ENCODE measurements at places on chromosomes 6 and 20.

- peak; percentile 72 for DNase-seq
Measured at GRCh38 chr20:2865630-2866029, 7.7 kb upstream of the PTPRA start.

DNA sequence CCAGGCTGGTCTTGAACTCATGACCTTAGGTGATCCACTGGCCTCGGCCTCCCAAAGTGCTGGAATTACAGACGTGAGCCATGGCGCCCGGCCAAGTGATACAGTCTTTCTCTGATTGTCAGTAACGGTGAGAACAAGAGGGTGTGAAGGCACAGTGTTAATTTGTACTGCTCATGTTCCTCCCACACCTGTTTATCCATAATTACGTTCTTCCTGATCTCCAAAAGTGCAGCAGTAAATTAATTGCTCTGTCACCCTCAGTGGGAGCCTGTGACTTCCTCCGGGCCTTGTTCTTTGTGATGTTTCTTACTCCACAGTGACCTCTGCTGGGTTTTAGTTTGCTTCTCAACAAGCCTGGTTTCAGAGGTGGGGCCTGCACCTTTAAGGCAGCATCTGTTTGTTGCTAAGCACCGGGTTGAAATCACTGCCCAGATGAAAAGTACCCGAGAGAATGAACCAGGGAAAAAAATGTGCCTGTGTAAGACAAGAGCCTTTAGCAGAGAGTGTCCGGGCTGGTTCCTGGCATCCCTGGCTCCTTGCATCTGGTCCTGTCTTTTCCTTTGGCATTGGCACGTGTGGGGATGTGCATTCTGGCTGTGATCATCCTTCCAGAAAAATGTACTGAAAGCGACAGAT is 89.1 kb upstream of the CLDN20 start:
- peak; percentile 73 for DNase-seq

DNA sequence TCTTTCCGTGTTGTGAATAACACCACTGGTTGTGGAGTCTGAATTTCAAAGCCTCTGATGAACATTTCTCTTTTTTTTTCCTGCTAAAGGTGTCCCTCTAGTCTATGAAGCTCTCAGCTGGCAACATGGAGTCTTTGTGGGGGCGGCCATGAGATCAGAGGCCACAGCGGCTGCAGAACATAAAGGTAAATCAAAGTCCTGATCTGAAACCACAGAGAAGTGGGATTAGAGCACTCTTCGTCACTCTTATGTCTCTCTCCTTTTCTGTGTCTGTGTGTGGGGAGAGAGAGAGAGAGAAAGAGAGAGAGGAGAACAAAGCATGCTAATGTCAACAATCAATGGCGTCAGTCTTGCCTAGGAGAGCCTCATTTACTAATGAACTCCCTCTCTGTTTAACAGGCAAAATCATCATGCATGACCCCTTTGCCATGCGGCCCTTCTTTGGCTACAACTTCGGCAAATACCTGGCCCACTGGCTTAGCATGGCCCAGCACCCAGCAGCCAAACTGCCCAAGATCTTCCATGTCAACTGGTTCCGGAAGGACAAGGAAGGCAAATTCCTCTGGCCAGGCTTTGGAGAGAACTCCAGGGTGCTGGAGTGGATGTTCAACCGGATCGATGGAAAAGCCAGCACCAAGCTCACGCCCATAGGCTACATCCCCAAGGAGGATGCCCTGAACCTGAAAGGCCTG is 4.2 kb downstream of the PCK1 start:
- no peak for DNase-seq

DNA sequence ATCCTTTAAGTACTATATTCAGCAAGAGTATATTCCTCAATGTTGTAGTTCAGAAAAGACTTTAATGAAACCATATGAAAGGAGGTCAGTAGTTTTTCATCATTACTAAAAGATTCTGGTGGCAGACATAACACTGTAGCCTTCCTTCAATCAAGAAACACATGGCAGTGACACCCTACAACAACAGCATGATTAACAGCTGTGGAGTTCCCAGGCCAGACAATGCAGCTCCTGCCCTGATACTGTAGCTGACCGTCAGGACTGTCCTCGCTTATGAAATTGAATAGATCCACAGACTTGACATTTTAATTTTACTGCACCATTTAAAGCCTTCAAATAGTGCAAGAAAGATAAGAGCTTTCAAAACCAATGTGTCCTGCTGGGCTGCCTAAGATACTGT is 43.6 kb downstream of the USP45 start:
- DNase-seq = no peak

GRCh38 chr6:137490006-137490905 is 3.9 kb downstream of the OLIG3 start:
- DNase-seq = no peak

DNA sequence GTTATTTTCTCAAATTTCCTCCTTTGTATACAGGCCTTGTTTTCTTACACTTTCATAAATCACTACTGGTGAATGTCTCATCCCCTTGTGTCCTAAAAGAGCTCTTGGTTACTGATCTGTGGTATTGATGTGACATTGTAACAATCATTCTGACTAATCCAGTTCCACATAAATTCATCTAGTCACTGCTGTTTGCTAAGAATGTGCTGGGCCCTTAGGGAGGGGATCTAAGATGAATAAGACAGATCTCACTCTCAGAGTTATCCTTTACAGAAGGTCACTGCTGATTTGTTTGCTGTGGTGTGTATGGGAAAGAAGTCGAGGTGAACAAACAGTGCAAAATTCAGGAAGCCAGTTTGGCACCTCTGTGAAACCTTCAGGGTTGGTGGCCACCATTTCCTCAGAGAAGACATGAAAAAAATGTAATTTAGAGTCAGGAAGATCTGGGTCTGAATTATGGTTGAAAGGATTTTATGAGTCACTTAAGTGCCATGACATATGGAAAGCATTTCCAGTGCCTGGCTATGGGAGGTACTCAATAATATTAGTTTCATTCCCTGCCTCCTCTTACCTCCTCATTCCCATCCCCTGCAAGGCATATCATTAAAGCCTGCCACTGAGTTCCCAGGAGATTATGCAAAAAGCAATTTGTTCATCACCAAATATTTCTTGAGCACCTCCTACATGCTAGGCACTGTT is 121.8 kb downstream of the COL9A1 start:
- no peak for DNase-seq

GRCh38 chr20:31894980-31895675 is 24.7 kb downstream of the TTLL9 start:
- no peak for DNase-seq

DNA sequence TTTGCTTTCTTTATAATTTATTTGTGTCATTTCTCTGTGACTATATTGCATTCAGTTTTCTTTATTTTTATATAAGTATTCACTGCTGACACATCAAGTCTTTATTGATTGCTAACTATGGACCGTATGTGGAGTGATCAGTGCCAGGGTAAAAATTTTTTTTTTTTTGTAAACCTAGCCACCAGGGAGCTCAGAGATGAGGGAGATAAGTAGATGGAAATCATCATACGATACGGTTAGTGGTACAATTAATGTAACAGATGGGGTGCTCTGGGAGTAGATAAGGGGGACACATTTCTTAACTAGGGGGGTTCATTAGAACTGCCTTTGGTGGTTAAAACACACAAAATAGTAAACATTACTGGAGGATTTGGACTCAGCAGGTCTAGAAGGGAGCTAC is 68.3 kb downstream of the AFDN start:
- DNase-seq = no peak

- no peak for DNase-seq
Measured at GRCh38 chr6:136036601-136037000, 185.1 kb downstream of the PDE7B start.

DNA sequence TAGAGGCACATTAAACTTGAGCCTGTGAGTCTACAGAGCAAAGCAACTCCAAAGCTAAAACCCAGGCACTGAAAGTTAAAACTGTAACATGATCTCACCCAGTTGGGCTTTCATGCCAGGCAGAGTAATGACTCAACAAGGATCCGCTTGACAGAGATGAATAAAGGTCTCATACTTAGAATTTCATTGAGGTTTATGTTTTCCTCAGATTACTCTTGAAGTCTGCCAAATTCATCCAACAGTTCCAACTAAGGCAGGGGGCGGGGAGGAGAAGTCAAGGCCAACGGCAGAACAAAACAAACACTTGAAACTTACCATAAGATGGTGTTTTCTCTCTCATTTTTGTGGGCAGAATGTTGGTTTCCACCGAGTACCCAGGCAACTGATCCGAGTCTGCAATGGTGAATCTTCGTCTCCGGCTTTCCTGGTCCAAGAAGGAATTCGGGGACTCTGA is 54.0 kb upstream of the IPCEF1 start:
- no peak for DNase-seq

- DNase-seq = peak; percentile 59
Measured at GRCh38 chr20:56440346-56441007, 27.9 kb upstream of the RTF2 start.

- no peak for DNase-seq
Measured at GRCh38 chr6:95230071-95230740, 347.1 kb upstream of the MANEA start.

DNA sequence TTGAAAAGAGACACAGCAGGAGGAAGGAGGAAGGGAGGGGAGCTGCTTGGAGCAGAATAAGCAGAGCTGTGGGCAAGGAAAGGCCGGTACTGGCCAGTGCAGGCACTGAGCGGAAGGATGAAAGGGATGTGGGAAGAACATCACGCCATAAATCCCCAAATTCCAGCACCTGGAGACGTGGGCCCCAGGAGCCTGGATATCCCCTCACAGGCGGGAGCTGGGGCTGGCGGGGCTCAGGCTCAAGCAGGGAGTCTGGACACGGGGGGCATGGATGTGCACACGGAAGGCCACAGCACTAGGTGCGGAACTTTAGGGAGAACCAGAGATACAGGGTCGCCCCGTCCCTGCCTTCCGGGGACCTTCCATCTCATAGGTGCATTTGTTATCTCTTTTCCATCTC is 7.5 kb upstream of the RPP40 start:
- DNase-seq = no peak

- DNase-seq = peak; percentile 57
Measured at GRCh38 chr20:53949319-53949839, 121.0 kb downstream of the BCAS1 start.

GRCh38 chr20:41142919-41143318 is 5.6 kb downstream of the PLCG1 start:
- no peak for DNase-seq

DNA sequence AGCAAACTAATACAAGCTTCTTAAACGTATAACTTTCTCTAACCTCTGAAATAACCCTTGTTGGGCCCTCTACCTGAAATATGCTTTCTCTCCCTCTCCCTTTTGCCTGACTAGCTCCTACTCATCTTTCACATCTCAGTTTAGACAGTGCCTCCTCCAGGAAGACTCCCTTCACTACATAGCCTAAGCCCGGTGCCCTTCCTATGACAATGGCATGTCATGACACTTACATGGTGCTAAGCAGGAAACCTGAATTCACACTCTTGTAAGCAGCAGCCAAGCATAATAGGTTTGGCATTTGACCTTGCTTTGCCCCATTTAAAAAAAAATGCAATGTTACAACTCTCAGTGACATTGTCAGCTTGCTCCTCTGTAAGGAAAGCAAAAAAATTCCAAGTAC is 33.1 kb upstream of the FBXL4 start:
- no peak for DNase-seq

DNA sequence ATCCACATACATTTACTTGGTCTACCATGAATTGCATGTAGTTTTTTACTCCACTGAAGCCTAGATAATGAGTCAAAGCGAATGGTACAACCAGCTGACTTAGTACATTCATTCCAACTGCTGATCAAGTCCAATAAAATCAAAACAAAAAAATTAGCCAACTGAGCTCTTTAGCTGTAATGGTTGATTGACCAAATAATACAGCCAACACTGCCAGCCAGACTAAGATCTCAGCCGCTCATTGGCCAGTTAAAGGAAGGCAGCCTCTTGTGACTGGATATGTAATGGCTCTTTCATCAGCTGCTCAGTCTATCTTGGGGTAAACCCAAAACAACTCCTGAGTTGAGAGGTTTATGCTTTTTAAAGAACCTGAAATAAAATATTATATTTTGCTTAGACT is 204.3 kb upstream of the RSPO3 start:
- no peak for DNase-seq

DNA sequence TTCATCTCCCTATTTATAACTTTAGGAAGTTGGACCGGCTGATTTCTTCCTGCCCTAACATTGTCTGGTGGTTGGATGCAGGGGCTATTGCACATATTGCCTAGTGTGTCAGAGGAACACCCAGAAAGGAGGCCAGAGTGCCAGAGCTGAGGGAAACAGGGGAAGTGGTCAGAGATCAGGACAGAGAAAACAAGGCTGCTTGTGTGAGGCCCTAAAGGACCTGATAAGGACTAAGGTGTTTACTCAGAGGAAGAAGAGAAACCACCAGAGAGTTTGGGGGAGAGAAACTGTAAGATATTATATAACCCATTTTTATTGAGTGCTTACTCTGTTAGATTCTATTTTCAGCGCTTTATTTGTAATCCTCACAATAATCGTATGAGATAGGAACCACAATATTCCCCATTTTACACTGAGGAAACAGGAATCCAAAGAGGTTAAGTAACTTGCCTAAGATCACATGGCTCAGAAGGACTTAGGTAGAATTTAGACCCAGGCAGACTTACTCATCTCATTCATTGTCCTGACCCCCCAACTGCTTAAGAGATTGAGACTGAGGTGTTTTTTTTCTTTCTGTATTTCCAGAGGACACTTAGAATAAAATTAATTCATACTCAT is 54.0 kb upstream of the REV3L start:
- DNase-seq = no peak

GRCh38 chr20:63536241-63536977 is 767 bp downstream of the PTK6 start:
- no peak for DNase-seq

DNA sequence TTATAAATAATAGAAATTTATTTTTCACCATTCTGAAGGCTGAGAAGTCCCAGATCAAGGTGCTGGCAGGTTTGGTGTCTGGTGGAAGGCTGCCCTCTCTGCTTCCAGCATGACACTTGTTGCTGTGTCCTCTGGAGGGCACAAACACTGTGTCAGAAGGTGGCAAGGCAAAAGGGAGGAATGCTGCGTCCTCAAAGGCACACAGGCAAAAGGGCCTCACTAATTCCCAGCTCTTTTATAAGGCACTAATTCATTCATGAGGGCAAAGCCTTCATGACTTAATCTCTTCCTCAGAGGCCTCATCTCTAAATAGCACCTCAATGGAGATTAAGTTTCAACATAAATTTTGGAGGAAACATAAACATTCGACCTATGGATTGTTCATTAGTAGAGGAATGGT is 209.5 kb upstream of the SMLR1 start:
- no peak for DNase-seq

DNA sequence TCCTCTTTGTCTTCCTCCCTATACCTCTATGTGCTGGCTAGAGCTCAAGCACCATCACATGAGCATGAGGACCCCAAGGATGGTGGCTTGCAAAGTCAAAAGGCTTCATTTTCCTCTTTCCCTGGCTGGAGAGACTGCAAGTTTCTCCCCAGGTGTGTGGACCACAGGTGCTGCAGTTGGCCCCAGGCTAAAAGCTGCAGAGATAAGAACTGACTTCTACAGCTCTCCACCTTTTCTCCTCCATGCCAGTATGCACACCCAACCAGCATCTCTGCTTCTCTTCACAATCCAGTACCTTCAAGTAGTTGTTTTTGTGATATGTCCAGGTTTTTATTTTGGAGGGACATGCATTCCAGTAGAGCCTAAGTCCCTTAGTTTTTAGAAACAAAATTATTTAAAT is 29.1 kb downstream of the PRKN start:
- no peak for DNase-seq

All from stimulated activated naive CD8-positive, alpha-beta T cell treated with anti-CD3 and anti-CD28 coated beads, Interleukin-15, amount 100 ng/mL, for 72 hours (primary cell).